ENCODE measurements at places on chromosomes 7 and 10. TPM values are rescaled to one million over a fixed set of nuclear protein-coding genes. Genes with fewer than 3 reads are reported as not detected.

- no peak for DNase-seq
Measured at GRCh38 chr7:8215648-8216333, 46.2 kb downstream of the ICA1 start.

- DNase-seq: no peak
Measured at GRCh38 chr10:90999512-91000172, 78.8 kb upstream of the ANKRD1 start.

ZCCHC24 gene
- polyA plus RNA-seq: 25.4 TPM

CYP2E1 gene
- polyA plus RNA-seq: 2.3 TPM

CHN2 gene
- 15.8 TPM for polyA plus RNA-seq

SNX8 gene
- 35.5 TPM for polyA plus RNA-seq

Data from left renal cortex interstitium (tissue), 4 donors.